ENCODE measurements at places on chromosomes 2 and 18.

GRCh38 chr2:178251151-178251955 is 57.0 kb downstream of the OSBPL6 start:
- DNase-seq: no peak

- DNase-seq: peak; percentile 73
Measured at GRCh38 chr2:46320141-46320567, 22.9 kb downstream of the EPAS1 start.

DNA sequence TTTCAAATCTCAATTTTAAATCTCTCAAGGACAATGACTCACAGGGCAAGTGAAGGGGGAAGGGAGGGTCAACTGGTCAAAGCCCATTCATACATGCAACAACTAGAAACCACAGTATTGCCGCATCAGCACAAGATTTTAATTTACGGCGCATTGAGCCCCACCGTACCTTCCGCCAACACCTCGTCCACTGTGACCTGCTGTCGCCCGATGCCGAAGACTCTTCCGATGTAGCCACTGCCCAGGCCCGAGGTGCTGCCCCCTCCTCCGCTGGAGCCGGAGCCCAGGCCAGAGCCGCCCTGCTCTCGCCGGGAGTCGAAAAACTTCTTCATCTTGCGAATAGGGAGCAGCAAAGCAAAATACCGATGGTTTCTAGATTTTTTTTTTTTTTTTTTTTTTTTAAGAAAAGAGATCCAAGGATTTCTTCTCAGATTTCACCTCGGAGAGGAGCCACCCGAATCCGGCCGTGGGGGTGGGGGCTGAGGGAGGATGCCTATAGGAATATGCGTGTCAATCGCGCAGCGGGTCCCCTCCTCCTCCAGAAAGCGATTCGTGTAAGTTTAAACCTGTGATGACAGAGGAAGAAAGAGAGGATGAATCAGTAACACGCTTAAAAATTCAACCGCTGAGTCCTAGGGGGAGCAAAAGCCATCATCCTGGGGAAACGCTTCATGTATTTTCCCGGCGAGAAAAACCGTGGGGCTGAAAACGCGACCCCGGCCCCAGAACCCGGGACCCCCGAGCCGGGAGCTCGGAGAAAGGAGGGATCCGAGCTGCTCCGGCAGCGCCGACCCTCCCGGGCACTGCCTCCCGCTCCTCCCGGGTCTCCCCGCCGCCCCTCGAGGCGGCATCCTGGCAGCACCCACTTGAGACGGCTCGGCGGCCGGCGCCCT is 584 bp downstream of the AAK1 start:
- DNase-seq: peak; percentile 88

DNA sequence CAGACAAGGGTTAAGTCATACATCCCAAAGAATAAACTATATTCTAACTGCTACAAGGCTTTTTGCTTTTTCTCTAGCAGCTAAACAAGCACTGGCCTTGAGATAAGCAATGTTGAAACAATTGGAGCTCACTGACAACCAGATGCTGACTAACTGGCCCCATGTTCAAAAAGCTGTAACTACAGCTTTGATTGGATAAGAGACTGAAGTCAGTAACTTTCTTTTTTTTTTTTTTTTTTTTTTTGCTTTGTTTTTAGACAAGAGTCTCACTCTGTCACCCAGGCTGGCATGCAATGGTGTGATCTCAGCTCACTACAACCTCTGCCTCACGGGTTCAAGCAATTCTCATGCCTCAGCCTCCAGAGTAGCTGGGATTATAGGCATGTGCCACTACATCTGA is 45.4 kb upstream of the TMEM163 start:
- DNase-seq: peak; percentile 77

- no peak for DNase-seq
Measured at GRCh38 chr2:159450180-159450579, 163.7 kb upstream of the WDSUB1 start.
